ENCODE measurements at places on chromosomes 2 and 18.

DNA sequence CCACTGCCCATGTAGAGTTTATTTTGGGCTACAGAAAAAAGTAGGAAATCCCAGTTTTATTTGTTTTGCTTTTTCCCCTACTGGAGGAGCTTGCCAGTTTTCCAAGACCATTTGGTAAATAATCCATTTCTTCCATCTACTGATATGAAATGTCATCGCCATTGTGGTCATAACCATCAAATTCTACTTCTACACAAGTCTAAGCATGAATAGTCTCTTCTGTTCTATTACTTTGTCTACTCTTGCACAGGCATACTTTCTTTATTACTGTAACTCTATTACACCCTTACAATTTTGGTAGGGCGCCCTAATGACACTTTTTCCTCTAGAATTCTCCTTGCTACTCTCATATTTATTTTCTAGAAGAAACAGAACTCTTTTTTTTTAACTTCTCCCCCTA lies 120.7 kb downstream of the ATAD2B start:
- DNase-seq: no peak

DNA sequence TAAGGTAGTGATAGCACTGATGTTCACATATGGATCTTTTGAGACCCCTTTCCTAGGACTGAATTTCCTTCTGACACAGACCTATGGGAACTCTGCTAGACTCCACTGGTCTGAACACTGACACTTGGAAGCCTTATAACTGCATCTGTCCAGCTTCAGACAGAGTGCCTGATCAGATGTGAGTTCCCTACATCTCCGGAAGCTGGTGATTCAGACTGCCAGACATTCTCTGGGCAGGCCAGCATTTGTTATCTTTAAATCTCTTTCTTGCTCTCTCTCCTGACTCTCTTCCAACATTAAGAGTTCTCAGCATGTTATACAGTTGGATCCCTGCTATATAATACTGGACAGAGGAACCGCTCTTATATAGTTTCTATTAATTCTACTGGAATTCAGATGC lies 408.5 kb downstream of the ZEB2 start:
- peak; percentile 16 for DNase-seq

GRCh38 chr18:10689236-10690034 lies 163.6 kb downstream of the NAPG start:
- peak; percentile 39 for DNase-seq

GRCh38 chr2:178298785-178299212 lies 104.5 kb downstream of the OSBPL6 start:
- DNase-seq: peak; percentile 40

- no peak for DNase-seq
These were observed 10.9 kb downstream of the NHEJ1 start for GRCh38 chr2:219149667-219150066.

DNA sequence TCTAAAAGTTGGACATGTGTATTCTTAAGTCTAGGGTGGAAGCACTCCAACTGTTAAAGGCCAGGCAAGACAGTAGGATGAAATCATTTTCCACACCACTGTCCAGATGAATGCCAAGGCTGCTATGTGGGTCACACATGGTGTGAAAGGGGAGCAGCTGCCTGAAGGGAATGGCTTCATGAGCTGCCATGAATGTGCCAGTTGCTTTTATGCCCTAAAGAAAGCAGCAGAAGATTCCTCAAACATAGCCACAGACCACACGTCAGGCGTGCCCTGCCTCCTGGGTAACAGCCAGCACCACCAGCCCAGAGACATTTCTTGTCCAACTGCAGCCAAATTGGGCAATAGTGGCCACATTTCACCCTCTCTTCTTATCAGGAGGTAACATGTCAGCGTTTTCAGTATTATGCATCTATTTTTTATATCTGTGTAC lies 130.2 kb downstream of the MTCL1 start:
- no peak for DNase-seq

All from urothelium cell line (cell line).